ENCODE measurements at places on chromosomes 5 and 9. TPM values are rescaled to one million over a fixed set of nuclear protein-coding genes. Genes with fewer than 3 reads are reported as not detected.

GRCh38 chr5:100905259-100905914, 2.3 kb upstream of the ST8SIA4 start:
- no peaks in the 10 kb centered on the region for H3K4me1 ChIP-seq
- DNase-seq = no peak
- H3K36me3 ChIP-seq = no peaks in the 10 kb centered on the region

GRCh38 chr5:173790836-173791546, 97.2 kb upstream of the CPEB4 start:
- H3K4me1 ChIP-seq = no peaks in the 10 kb centered on the region
- DNase-seq = no peak

IARS1 gene
- 109 TPM for total RNA-seq

TIGD6 gene
- 3.9 TPM for total RNA-seq

IFNA2 gene
- total RNA-seq = not detected

DNA sequence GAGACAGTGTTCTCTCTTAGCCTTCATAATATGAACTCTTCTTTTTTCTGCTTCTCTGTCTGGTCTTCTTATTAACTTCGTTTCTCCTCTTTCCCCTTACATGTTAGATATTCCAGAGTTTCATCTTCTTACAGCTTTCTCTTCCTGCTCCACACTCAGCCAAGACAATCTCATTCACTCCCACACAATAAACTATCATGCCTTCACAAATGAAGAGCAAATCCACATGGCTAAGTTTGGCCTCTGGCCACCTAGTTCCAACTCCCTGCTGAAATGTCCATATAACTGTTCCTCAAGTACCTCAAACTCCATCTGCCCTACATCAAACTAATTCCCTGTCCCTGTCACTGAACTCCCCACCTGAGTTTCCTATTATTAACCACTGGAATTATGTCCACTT, 18.4 kb downstream of the IL33 start:
- peaks cover 9% of the 10 kb centered on the region for H3K4me1 ChIP-seq
- no peaks in the 10 kb centered on the region for H3K36me3 ChIP-seq
- no peak overlapping the region for H3K27ac ChIP-seq
- H3K4me3 ChIP-seq = no peak overlapping the region

- DNase-seq = no peak
- H3K4me3 ChIP-seq = no peak overlapping the region
- no peaks in the 10 kb centered on the region for H3K36me3 ChIP-seq
- H3K27me3 ChIP-seq = no peaks in the 10 kb centered on the region
Measured at GRCh38 chr5:167309941-167310517, 981.4 kb upstream of the WWC1 start.

PCDHA1 gene
- not detected for total RNA-seq

DNA sequence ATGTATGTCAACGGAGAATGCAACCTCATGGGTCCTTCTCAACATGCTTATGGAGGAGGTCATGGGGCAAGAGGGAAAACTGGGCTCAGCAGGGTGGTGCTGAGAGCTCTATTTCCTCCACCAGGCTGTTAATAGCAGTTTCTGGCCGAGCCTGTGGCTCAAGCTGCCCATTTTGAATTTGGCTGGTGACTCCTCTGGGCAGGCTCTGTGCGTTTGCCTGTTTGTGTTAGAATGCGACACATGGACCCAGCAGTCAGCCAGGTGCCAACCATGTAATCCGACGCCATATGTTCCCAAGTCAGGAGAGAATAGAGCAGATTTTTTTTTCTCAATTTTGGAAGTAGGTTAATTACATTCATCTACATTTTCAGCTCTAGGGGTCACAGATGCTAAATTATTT, 387.7 kb upstream of the CLINT1 start:
- H3K36me3 ChIP-seq = no peaks in the 10 kb centered on the region
- H3K27me3 ChIP-seq = no peaks in the 10 kb centered on the region
- no peak overlapping the region for H3K4me3 ChIP-seq
- no peaks in the 10 kb centered on the region for H3K4me1 ChIP-seq

DNA sequence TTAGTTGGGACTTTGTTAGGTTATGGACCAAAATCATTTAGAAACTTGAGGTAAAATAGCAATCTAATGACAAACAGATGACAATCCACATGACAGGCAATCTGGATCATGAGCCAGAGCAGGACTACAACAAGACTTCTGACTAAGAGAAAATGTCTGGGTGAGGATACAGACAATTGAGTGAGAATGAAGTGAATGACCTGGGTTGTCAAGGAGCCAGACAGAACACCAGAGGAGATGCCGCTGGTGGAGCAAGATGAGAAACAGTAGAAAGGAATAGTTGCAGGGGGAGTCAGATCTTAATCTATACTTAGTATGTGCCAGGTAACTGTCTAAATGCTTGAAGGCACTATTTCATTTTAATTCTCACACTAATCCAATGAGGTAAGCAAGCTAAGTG, 277.8 kb downstream of the PRELID2 start:
- no peak overlapping the region for H3K4me3 ChIP-seq
- H3K27me3 ChIP-seq = no peaks in the 10 kb centered on the region
- no peak overlapping the region for H3K27ac ChIP-seq
- DNase-seq = no peak

GRCh38 chr5:147175516-147176097, 59.2 kb upstream of the STK32A start:
- H3K4me3 ChIP-seq = no peak overlapping the region
- no peaks in the 10 kb centered on the region for H3K27me3 ChIP-seq
- no peak overlapping the region for H3K27ac ChIP-seq
- H3K36me3 ChIP-seq = no peaks in the 10 kb centered on the region
- no peak for DNase-seq
- no peaks in the 10 kb centered on the region for H3K4me1 ChIP-seq

GRCh38 chr9:75455444-75455921, 367.2 kb downstream of the OSTF1 start:
- H3K27me3 ChIP-seq = no peaks in the 10 kb centered on the region
- no peaks in the 10 kb centered on the region for H3K36me3 ChIP-seq
- H3K4me3 ChIP-seq = no peak overlapping the region
- DNase-seq = peak; percentile 32

- H3K36me3 ChIP-seq = no peaks in the 10 kb centered on the region
- H3K27me3 ChIP-seq = no peaks in the 10 kb centered on the region
- H3K27ac ChIP-seq = no peak overlapping the region
Measured at GRCh38 chr5:169650701-169651331, 13.7 kb downstream of the DOCK2 start.

GRCh38 chr5:159414021-159414420, 83.7 kb upstream of the IL12B start:
- H3K27me3 ChIP-seq = no peaks in the 10 kb centered on the region
- H3K4me3 ChIP-seq = no peak overlapping the region
- no peak overlapping the region for H3K27ac ChIP-seq
- DNase-seq = no peak

DNA sequence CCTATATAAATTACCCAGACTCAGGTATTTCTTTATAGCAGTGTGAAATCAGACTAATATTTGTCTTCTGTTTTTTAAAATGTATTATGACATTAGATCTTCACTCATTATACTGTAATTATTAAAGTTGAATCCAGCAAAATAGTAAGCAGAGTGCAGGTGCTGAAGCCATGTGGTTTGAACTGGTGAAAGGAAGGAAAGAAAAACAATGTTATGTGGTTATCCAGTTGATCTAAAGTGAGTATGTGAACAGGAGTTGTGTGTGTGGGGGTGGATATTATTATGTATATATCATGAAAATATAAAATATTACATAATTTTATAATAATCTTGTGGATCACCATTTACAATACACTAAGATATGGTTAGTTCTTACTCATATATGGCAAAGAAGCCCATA, 593.7 kb downstream of the SEMA5A start:
- DNase-seq = no peak
- no peaks in the 10 kb centered on the region for H3K27me3 ChIP-seq
- H3K36me3 ChIP-seq = no peaks in the 10 kb centered on the region

- H3K4me1 ChIP-seq = no peaks in the 10 kb centered on the region
- H3K4me3 ChIP-seq = no peak overlapping the region
- peak; percentile 67 for DNase-seq
- H3K27me3 ChIP-seq = no peaks in the 10 kb centered on the region
Measured at GRCh38 chr9:106878934-106879333, 16.0 kb downstream of the ZNF462 start.

GRCh38 chr9:29285818-29286217, 1712.5 kb upstream of the C9orf72 start:
- H3K27me3 ChIP-seq = no peaks in the 10 kb centered on the region
- no peak overlapping the region for H3K4me3 ChIP-seq
- no peaks in the 10 kb centered on the region for H3K4me1 ChIP-seq
- DNase-seq = no peak
- no peak overlapping the region for H3K27ac ChIP-seq
- H3K36me3 ChIP-seq = no peaks in the 10 kb centered on the region

DNA sequence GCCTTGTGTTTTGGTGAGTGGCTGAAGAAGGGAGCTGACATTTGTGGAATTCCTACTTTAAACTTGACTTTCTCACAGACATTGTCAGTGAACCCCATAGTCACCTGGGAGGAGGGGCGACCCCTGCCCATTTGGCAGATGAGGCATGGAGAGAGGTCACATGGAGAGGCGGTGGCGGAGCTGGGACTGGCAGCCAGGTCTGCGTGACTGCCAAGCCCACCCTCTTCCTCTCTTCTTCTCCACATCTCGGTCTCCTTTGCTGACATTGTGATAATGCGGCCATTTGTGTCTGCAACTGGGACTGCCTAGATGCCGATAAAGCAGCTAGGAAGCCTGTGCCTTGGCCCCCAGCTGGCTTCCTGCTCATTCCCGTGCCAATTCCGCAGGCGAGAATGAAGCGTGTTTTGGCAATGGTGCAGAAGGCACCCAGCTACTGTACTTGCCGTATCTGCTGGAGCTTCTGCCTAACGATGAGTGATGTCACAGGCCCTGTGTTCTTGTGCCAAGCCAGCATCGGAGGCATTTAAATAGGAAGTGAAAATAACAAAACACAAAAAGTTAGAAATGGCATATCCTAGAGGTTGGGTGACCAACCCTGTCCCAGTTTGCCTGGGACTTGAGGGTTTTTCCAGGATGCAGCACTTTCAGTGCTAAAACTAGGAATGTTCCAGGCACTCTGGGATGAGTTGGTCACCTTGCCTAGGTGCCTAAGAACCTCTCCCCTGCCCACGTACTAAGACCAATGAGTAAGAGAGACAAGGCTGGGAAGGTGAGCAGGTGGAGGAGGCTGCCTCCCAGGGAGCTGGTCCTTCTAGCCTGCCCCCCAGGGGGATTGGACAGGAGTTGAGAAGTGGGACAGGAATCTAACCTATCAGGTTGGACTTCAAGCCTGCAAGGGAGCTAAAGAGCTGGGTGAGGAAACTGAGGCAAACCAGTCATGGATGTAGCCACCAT, 23.6 kb downstream of the OLFML2A start:
- H3K27ac ChIP-seq = no peak overlapping the region
- no peaks in the 10 kb centered on the region for H3K36me3 ChIP-seq

TMEM171 gene
- total RNA-seq = 69.3 TPM

DNA sequence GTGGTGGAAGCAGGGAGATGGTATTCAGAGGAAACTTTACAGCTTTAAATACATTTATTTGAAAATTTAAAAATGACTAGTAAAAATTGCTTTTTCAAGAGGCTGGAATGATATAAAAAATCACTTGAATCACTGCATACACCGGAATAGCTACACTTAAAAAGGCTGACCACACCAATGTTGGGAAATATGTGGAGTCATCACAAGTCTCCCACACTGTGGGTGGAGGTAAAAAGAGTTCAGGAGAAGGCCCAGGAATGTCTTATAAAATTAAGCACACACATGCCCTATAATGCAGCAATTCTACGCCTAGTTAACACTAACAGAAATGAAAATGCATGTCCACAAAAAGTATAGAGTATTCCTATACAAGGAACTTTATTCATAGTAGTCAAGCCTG, 198.1 kb downstream of the ROR2 start:
- H3K4me3 ChIP-seq = no peak overlapping the region
- no peaks in the 10 kb centered on the region for H3K4me1 ChIP-seq
- no peaks in the 10 kb centered on the region for H3K27me3 ChIP-seq
- no peak for DNase-seq

- no peak for DNase-seq
- H3K4me1 ChIP-seq = no peaks in the 10 kb centered on the region
- no peaks in the 10 kb centered on the region for H3K27me3 ChIP-seq
- H3K36me3 ChIP-seq = no peaks in the 10 kb centered on the region
- H3K4me3 ChIP-seq = no peak overlapping the region
Measured at GRCh38 chr9:2602704-2603116, 18.9 kb upstream of the VLDLR start.

DNA sequence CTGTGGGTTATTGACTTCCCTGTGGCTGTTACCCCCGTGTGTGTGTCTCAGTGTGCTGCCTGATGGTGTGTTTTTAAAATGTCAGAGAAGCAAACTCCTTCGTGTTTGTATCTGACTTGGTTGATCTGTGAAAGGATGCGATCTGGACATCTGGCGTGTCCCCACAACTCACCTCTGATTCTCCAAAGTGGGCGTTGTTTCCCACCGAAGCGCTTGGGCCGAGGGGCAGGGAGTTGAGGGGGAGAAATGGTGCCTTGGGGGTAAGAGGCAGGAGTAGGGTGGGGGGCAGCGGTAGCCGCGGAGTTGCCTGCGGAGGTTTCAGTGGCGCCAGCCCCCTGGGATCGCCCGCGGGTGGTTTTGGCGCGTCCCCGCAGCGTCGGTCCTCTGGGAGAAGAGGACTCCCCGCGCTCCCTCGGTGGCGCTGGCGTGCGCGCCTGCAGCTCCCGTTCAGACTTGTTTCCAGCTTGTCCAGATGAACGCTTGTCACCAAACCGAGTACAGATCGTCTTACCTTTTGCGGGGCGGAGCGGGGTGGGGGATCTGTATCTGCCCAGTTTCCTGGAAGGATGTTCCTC, 1.1 kb downstream of the MAST4 start:
- peaks cover 3% of the 10 kb centered on the region for H3K4me1 ChIP-seq
- peak; percentile 42 for DNase-seq
- H3K27ac ChIP-seq = no peak overlapping the region
- H3K36me3 ChIP-seq = no peaks in the 10 kb centered on the region
- H3K27me3 ChIP-seq = peaks cover 23% of the 10 kb centered on the region
- peak overlapping the region; percentile 62 for H3K4me3 ChIP-seq

DNA sequence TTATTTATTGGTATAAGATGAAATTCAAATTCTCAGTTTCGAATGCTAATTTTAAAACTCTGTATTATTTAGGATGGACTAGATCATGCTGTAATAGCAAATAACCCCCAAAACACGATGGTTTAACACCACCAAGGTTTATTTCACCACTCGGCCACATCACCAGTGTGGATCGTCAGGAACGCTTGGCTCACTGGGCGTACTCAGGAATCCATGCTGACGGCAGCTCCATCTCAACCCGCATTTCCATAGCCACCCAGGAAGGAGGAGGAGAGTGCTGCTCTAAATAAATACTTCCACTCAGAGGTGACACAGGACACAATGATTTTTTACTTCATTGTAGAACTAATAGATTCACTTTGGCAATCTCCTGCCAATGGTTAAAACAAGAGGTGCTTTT, 347.4 kb downstream of the SH3GL2 start:
- no peak overlapping the region for H3K27ac ChIP-seq
- no peaks in the 10 kb centered on the region for H3K36me3 ChIP-seq
- no peaks in the 10 kb centered on the region for H3K4me1 ChIP-seq

- peak; percentile 23 for DNase-seq
- H3K27ac ChIP-seq = no peak overlapping the region
- no peaks in the 10 kb centered on the region for H3K27me3 ChIP-seq
- no peaks in the 10 kb centered on the region for H3K36me3 ChIP-seq
- no peak overlapping the region for H3K4me3 ChIP-seq
Measured at GRCh38 chr9:80649001-80649420, 1040.3 kb downstream of the TLE1 start.

IQGAP2 gene
- total RNA-seq = 62.2 TPM

GRCh38 chr5:74452856-74453255, 187.7 kb downstream of the ENC1 start:
- H3K27me3 ChIP-seq = no peaks in the 10 kb centered on the region
- H3K4me1 ChIP-seq = no peaks in the 10 kb centered on the region
- no peak for DNase-seq
- H3K36me3 ChIP-seq = no peaks in the 10 kb centered on the region
- no peak overlapping the region for H3K27ac ChIP-seq
- H3K4me3 ChIP-seq = no peak overlapping the region

Data from colonic mucosa (tissue), 4 donors.